ENCODE measurements at places on chromosomes 3 and 15.
A peak's percentile ranks its signal among the peaks of the same experiment; 100 is the strongest.

GRCh38 chr3:107942951-107943749 lies 147.7 kb downstream of the CD47 start:
- no peak for DNase-seq

GRCh38 chr3:25182794-25183193 lies 245.3 kb upstream of the RARB start:
- DNase-seq = no peak

GRCh38 chr3:11624704-11625375 lies 18.9 kb downstream of the VGLL4 start:
- no peak for DNase-seq

DNA sequence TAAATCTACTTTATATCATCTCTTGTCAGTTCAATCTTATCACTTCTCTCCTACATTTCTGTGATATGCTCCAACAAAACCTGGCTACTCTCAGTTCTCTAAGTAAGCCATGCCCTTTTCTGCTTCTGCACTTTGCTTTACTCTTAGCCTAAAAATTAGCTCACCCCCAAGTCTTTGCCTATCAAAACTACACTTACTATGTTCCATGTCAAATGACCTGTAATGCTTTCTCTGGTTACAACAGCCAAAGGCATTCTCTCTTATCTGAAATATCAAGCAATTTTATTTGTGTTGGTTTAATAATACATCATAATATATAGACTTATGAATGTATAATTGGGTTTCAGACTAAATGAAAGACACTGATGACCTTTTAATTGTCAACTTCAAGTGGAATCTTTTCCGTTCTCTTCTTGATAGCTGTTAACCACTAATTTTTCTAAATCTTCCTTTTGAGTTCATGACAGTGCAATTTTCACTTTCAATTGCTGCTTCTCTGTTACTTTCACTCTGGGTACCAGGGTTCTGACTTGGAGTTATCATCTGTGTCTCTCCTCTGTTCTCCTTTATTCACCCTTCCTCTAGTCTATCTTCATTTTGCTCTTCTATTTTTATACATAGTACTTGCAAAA lies 619.0 kb upstream of the GOLIM4 start:
- DNase-seq = peak; percentile 29

- DNase-seq = no peak
Measured at GRCh38 chr15:57892181-57892580, 173.3 kb downstream of the ALDH1A2 start.

GRCh38 chr15:61227269-61227949 lies 1.7 kb downstream of the RORA start:
- no peak for DNase-seq

DNA sequence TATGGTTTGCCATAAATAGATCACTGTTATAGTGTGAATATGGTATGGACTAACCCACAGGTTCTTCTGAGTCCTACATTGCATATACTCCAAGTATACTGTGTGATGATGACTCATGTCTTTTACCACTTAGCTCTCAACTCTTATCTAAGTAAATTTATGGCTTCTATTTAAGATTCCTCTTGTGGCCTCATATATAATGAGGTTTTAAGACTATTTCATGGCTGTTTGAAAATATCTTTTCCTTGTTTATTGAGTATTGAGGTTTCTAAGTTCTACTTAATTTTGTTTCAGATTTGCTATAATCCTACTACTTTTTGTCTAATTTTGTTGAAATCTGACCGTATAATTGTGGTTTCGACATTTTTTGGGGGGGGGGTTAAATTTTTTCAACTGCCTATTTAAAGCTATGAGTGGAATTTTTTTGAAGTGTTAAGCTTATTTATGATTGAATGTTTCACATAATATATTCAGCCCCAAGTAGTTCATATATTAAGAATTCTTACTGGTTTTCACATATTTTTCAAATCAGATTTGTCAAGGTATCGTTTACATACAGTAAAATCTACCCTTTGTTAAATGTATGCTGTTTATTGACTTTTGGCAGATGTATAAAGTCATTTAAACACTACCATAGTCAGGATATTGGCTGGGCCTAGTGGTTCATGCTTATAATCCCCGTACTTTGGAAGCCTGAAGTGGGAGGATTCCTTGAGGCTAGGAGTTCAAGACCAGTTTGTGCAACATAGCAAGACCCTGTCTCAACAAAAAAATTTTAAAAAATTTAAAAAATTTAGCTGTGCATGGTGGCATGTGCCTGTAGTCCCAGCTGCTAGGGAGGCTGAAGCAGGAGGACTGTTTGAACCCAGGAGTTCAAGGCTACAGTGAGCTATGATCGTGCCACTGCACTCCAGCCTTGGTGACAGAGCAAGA lies 11.7 kb downstream of the SLC25A36 start:
- DNase-seq = no peak

GRCh38 chr3:192802957-192803899 lies 75.9 kb upstream of the FGF12 start:
- no peak for DNase-seq

All from GM06990 (cell line).